ENCODE measurements at places on chromosomes 16 and 17. TPM values are rescaled to one million over a fixed set of nuclear protein-coding genes. Genes with fewer than 3 reads are reported as not detected.

GRCh38 chr16:3022208-3022683 is 1.5 kb downstream of the HCFC1R1 start:
- peak overlapping the region; percentile 95 for H3K4me3 ChIP-seq
- peaks cover 40% of the 10 kb centered on the region for H3K4me1 ChIP-seq
- H3K27me3 ChIP-seq = peaks cover 12% of the 10 kb centered on the region
- peaks cover 8% of the 10 kb centered on the region for H3K36me3 ChIP-seq
- peak overlapping the region; percentile 98 for H3K27ac ChIP-seq

ZG16B gene
- total RNA-seq = 1.6 TPM

PRM1 gene
- not detected for total RNA-seq

DNA sequence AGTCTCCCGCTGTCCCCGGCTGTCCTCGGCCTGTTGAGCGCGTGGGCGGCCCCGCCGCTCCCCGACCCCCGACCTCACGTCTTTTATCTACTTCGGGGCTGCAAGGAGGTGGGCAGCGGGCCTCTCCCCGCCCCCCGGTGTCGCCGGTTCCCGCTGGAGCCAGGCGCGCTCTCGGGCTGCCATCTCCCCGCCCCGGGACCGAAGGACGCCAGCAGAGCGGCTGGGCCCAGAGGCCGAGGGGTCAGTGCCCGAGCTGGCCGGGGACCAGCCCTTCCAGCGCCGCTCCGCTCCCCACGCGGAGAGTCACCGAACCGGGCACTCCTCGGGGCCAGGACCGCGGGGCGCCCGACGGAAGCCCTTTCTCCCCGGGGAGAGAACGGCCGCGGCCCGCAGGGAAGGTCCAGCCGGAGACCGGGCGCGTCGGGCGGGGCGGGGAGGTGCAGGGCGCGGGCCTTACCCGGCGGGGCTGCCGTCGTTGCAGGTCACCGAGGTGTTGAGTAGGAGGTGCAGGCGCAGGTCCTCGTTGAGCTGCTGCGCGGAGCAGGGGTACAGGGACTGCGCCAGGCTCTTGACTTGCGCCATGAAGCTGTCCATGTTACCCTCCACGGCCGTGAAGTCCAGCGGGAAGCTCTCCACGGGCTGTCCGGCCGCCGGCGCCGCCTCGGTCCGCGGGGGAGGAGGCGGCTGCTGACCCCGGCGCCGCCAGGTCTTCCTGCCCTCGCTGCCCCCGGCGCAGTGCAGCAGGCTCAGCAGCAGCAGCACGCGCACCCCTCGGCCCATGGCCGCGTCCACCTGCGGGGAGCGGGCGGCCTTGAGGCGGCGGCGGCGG is 643 bp downstream of the NOTUM start:
- no peaks in the 10 kb centered on the region for H3K4me1 ChIP-seq
- no peak overlapping the region for H3K4me3 ChIP-seq
- no peak overlapping the region for H3K27ac ChIP-seq
- DNase-seq = no peak
- H3K27me3 ChIP-seq = peaks cover 41% of the 10 kb centered on the region

CRHR1 gene
- not detected for total RNA-seq

SMG6 gene
- 51.8 TPM for total RNA-seq

- no peak overlapping the region for H3K4me3 ChIP-seq
- peaks cover 10% of the 10 kb centered on the region for H3K4me1 ChIP-seq
- H3K36me3 ChIP-seq = no peaks in the 10 kb centered on the region
- H3K27ac ChIP-seq = no peak overlapping the region
- DNase-seq = no peak
- peaks cover 39% of the 10 kb centered on the region for H3K27me3 ChIP-seq
These were observed 8.9 kb downstream of the ALOX15 start for GRCh38 chr17:4632581-4632920.

DNA sequence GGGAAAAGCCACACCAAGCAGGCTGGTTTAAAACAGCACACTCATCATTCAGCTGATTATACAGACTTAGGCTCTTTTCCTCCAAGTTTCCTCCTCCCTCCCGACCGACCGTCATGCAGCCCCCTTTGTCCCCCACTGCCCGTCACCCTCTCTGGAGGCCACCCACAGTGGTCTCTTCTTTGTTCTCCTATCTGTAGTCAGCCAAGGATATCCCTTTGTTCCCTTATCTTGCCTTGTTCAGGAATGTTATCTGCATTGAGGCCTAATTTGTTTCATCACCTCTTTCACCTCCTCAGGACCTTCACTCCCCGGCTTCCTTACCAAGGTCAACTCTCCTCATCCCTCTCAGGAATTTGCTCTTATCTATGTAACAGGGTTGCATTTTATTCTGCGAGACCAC is 186.4 kb upstream of the CDH13 start:
- H3K27me3 ChIP-seq = no peaks in the 10 kb centered on the region
- no peaks in the 10 kb centered on the region for H3K4me1 ChIP-seq
- no peak overlapping the region for H3K4me3 ChIP-seq
- H3K36me3 ChIP-seq = no peaks in the 10 kb centered on the region

- no peak for DNase-seq
- H3K27ac ChIP-seq = peak overlapping the region; percentile 4
- peaks cover 31% of the 10 kb centered on the region for H3K4me1 ChIP-seq
- H3K4me3 ChIP-seq = no peak overlapping the region
These were observed 4.3 kb downstream of the C16orf87 start for GRCh38 chr16:46826631-46827030.

- DNase-seq = no peak
- no peak overlapping the region for H3K4me3 ChIP-seq
- no peaks in the 10 kb centered on the region for H3K36me3 ChIP-seq
These were observed 16.4 kb downstream of the CCL11 start for GRCh38 chr17:34301986-34302385.

DNA sequence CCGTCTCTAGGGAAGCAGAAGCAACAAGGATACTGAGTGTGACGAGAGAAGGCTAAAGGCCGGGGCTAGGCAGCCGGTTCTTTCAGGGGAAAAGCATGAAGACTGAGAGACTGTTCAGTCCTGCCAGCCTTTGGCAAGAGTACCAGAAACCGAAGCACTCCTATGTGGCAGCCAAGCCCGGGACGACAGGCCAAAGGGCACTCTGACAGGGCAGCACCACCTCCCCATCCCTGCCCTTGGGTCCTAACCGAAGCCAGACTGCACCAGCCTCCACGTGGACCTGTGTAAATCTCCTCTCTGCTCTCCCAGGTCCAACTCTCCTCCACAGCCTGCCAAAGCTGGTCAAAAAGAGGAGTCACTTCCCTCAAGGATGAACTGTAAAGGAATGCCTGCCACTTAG is 23.5 kb upstream of the ALOX15 start:
- H3K27me3 ChIP-seq = no peaks in the 10 kb centered on the region
- no peak overlapping the region for H3K4me3 ChIP-seq

- no peak overlapping the region for H3K4me3 ChIP-seq
- no peak for DNase-seq
- H3K36me3 ChIP-seq = no peaks in the 10 kb centered on the region
- H3K27ac ChIP-seq = no peak overlapping the region
These were observed 43.9 kb downstream of the TRARG1 start for GRCh38 chr17:1323336-1323735.

- H3K27ac ChIP-seq = no peak overlapping the region
- H3K27me3 ChIP-seq = no peaks in the 10 kb centered on the region
- no peak overlapping the region for H3K4me3 ChIP-seq
- H3K4me1 ChIP-seq = peaks cover 3% of the 10 kb centered on the region
- DNase-seq = no peak
- peaks cover 45% of the 10 kb centered on the region for H3K36me3 ChIP-seq
These were observed 30.0 kb downstream of the NOL11 start for GRCh38 chr17:67747681-67748235.

USP43 gene
- total RNA-seq = 0.40 TPM

CCL3 gene
- total RNA-seq = 52.7 TPM

- H3K4me1 ChIP-seq = no peaks in the 10 kb centered on the region
- peaks cover 28% of the 10 kb centered on the region for H3K36me3 ChIP-seq
- H3K27me3 ChIP-seq = no peaks in the 10 kb centered on the region
- no peak for DNase-seq
- no peak overlapping the region for H3K4me3 ChIP-seq
- no peak overlapping the region for H3K27ac ChIP-seq
These were observed 9.5 kb downstream of the PROCA1 start for GRCh38 chr17:28702026-28702751.

FTO gene
- total RNA-seq = 51.1 TPM

GRCh38 chr17:10380631-10381408 is 8.0 kb upstream of the MYH13 start:
- H3K27me3 ChIP-seq = no peaks in the 10 kb centered on the region
- DNase-seq = no peak
- no peaks in the 10 kb centered on the region for H3K36me3 ChIP-seq
- H3K27ac ChIP-seq = no peak overlapping the region
- no peaks in the 10 kb centered on the region for H3K4me1 ChIP-seq

TEX14 gene
- 0.10 TPM for total RNA-seq

ZG16 gene
- not detected for total RNA-seq

DNA sequence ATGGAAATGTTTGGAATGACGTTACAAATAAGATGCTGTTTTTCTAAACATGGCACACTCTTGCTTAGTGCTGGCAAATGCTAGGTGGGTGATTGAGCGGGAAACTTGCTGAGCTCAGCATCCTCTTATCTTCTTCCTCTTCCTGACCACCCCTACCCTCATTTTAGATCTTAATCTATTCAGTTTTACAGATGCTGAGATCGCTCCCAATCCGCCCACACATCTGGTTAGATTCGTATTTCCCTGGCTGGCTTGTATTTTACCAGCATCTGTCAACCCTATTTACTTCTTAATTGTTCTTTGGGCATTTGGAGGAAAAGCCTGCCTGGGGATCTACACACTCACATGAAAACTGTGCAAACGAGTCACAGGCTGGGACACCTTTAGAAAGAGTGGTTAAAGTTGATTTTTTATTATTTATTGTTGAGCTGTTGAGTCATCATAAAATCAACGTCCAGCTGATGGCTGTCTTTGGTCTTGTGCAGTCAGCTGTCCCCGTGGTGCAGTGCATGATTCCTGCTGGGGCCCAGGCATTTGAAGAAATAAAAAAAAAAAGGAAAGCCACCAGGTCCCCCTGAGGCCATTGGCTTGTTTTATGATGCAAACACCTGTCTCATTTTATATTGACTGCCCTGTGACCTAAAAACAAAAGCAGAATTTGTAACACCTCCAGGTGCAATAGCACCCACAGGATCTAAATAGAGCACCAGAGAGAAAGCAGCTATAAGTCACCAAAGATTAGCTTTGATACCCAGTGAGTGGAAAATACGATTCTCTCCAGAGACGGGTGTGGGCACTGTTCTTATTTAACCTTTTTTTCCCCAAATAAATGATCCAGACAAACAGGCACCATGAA is 258.6 kb downstream of the HS3ST3B1 start:
- H3K4me3 ChIP-seq = no peak overlapping the region
- H3K27me3 ChIP-seq = no peaks in the 10 kb centered on the region
- no peak for DNase-seq
- peaks cover 10% of the 10 kb centered on the region for H3K4me1 ChIP-seq

EVI2B gene
- total RNA-seq = 16.5 TPM

TRPV2 gene
- 34.4 TPM for total RNA-seq

GRCh38 chr17:58019039-58019438 is 12.0 kb upstream of the SRSF1 start:
- H3K4me1 ChIP-seq = no peaks in the 10 kb centered on the region
- H3K27me3 ChIP-seq = peaks cover 5% of the 10 kb centered on the region
- no peak overlapping the region for H3K27ac ChIP-seq

CNGB1 gene
- total RNA-seq = not detected

BCL7C gene
- 22.0 TPM for total RNA-seq

GRCh38 chr16:12688951-12689850 is 114.5 kb downstream of the CPPED1 start:
- no peaks in the 10 kb centered on the region for H3K27me3 ChIP-seq
- peaks cover 10% of the 10 kb centered on the region for H3K4me1 ChIP-seq
- H3K27ac ChIP-seq = no peak overlapping the region
- H3K4me3 ChIP-seq = no peak overlapping the region
- no peaks in the 10 kb centered on the region for H3K36me3 ChIP-seq

NGFR gene
- 0.16 TPM for total RNA-seq

DNA sequence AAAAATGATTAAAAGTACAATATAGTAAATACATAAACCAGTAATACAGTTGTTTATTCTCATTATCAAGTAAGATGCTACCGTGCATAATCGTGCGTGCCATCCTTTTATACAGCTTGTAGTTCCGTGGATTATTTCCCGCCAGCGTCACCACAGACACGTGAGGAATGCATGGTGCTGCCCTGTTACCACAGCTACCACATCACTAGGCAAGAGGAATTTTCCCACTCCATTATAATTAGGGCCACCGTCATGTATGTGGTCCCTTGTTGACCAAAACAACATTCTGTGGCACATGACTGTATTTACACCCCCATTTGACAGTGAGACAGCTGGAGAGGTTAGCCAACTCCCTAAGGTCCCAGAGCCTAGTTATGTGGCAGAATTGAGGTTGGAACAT is 30.5 kb upstream of the LGALS9 start:
- H3K27ac ChIP-seq = no peak overlapping the region
- no peak overlapping the region for H3K4me3 ChIP-seq
- peaks cover 7% of the 10 kb centered on the region for H3K36me3 ChIP-seq
- DNase-seq = no peak

GRCh38 chr16:75237398-75238131 is 13.9 kb downstream of the BCAR1 start:
- no peaks in the 10 kb centered on the region for H3K27me3 ChIP-seq
- H3K4me3 ChIP-seq = no peak overlapping the region
- peaks cover 1% of the 10 kb centered on the region for H3K36me3 ChIP-seq
- no peak overlapping the region for H3K27ac ChIP-seq
- peaks cover 5% of the 10 kb centered on the region for H3K4me1 ChIP-seq

PLK1 gene
- 96.5 TPM for total RNA-seq

- H3K36me3 ChIP-seq = peaks cover 5% of the 10 kb centered on the region
- no peaks in the 10 kb centered on the region for H3K27me3 ChIP-seq
- peak; percentile 75 for DNase-seq
- peak overlapping the region; percentile 80 for H3K27ac ChIP-seq
- H3K4me1 ChIP-seq = peaks cover 41% of the 10 kb centered on the region
These were observed 4.6 kb downstream of the UNC119 start for GRCh38 chr17:28547623-28548416.

KRTAP4-12 gene
- not detected for total RNA-seq

- H3K27ac ChIP-seq = no peak overlapping the region
- no peak for DNase-seq
- H3K36me3 ChIP-seq = peaks cover 10% of the 10 kb centered on the region
- H3K4me3 ChIP-seq = no peak overlapping the region
These were observed 173.3 kb downstream of the PRKCB start for GRCh38 chr16:24009098-24009497.

- H3K4me3 ChIP-seq = no peak overlapping the region
- DNase-seq = no peak
- peaks cover 65% of the 10 kb centered on the region for H3K4me1 ChIP-seq
- no peaks in the 10 kb centered on the region for H3K27me3 ChIP-seq
- H3K36me3 ChIP-seq = peaks cover 2% of the 10 kb centered on the region
These were observed 3.0 kb upstream of the GAN start for GRCh38 chr16:81311762-81312161.

GRCh38 chr17:82221341-82221902 is 7.4 kb upstream of the SLC16A3 start:
- no peaks in the 10 kb centered on the region for H3K27me3 ChIP-seq
- DNase-seq = no peak
- peaks cover 2% of the 10 kb centered on the region for H3K36me3 ChIP-seq
- no peak overlapping the region for H3K27ac ChIP-seq

DNA sequence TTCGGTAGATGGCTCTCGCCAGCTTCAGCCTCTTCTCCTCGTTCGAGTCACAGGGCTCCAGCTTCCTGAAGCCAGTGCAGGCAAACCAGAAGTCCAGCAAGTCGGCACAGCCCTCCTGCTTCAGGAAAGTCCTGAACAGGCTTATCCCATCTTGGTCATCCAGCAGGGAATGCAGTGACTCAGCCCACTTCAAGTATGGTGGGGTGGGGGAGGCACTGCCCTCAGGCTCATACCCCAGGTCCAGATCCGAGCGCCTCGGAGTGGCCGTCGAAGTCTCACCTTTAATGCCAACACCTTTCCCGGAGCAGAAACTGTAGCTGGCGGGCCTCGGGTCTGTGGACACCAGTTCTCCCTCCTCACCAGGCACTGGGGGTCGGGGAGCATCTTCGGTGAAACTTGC is 5.9 kb downstream of the AXIN1 start:
- no peaks in the 10 kb centered on the region for H3K27me3 ChIP-seq
- H3K36me3 ChIP-seq = peaks cover 26% of the 10 kb centered on the region
- H3K27ac ChIP-seq = no peak overlapping the region
